ENCODE measurements at places on chromosomes 16 and 17.

- DNase-seq = no peak
Observed at GRCh38 chr16:75909746-75910145, 183.5 kb upstream of the CPHXL start.

GRCh38 chr16:87970186-87970585 is 19.0 kb downstream of the BANP start:
- DNase-seq = no peak

DNA sequence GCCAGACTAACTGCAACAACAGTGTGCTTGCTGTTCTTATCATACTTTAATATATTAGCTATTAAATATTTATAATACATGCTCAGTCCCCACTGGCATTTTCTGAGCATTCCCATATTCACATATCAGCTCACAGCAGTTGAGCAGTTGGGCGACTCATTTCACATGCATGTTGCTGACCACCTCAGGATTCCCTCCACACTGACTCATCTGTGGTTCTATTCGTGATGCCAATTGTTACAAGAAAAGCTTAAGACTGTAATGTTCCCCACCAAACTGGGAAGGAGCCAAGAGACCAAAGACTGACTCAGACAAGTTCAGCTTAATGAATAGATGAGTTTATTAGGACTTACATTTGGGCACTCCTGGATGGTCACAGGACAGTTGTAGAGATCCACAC is 100.3 kb upstream of the KIF2B start:
- DNase-seq = no peak

DNA sequence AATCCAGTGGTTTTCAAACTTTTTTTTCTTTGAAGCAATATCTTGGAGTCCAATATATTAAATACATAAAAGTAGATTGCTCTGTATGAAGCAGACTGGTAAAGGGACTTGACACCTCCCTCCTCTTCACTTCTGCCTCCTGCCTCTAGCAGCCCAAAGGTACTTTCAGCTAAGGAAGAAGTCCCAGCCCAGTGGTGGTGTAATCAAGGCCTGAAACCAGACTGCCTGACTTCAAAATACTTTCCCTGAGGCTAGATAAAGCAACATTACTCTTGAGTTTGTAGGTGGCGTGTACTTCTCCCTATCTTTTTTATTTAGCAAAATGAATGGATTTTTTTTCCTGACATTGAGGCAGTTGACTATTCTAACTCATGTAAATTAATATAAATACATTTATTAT is 122.4 kb upstream of the TMEM97 start:
- DNase-seq = no peak

DNA sequence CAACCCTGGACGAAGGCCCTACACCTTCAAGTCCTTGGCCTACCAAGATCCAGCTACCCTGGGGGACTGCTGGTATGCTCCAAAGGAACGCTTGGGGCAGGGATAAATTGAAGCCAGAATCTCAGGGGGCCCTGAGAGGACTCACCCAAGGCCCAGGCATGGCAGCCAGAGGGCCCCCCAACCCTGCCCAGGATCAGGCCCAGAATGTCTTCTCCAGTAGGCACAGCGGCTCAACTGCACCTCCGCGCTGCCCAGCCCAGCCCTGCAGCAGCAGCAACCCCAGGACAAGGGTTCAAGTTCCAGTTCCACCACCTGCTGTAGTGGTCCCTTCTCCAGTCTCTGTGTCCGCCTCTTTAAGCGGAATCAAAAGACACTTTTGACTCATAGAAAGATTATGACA is 2.2 kb downstream of the TFAP4 start:
- DNase-seq = no peak

GRCh38 chr17:57834146-57834741 is 15.6 kb downstream of the MRPS23 start:
- DNase-seq = peak; percentile 15

- DNase-seq = peak; percentile 90
Observed at GRCh38 chr16:86554917-86555703, at the start of gene MTHFSD. MTHFSD (minus strand) TSS chr16:86555235; CDS start chr16:86555184, 51 bp downstream.

- peak; percentile 80 for DNase-seq
Observed at GRCh38 chr16:8931859-8932258, 31.8 kb downstream of the USP7 start.

- DNase-seq = no peak
Observed at GRCh38 chr16:77700846-77701245, 21.5 kb upstream of the NUDT7 start.

DNA sequence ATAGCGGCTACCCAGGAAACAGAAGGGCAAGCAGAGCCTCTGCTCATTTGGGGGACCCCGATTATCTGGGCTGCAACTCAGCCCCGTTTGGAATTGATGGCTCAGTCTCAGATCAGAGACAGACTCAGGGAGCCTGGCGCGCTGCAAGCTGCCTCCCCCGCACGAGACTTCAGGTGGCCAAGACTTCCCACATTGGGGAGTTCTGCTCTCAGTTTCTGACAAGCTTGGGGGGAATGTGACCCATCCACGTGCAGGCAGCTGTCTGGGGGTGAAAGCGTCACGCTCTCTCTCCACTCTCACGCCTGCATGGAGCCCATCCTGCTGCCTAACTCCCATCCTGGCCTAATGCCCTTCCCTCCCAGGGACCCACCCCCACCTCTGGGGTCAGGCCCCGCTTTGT is 157.6 kb upstream of the GSE1 start:
- no peak for DNase-seq

- no peak for DNase-seq
Observed at GRCh38 chr16:25411396-25412081, 153.9 kb upstream of the ZKSCAN2 start.

DNA sequence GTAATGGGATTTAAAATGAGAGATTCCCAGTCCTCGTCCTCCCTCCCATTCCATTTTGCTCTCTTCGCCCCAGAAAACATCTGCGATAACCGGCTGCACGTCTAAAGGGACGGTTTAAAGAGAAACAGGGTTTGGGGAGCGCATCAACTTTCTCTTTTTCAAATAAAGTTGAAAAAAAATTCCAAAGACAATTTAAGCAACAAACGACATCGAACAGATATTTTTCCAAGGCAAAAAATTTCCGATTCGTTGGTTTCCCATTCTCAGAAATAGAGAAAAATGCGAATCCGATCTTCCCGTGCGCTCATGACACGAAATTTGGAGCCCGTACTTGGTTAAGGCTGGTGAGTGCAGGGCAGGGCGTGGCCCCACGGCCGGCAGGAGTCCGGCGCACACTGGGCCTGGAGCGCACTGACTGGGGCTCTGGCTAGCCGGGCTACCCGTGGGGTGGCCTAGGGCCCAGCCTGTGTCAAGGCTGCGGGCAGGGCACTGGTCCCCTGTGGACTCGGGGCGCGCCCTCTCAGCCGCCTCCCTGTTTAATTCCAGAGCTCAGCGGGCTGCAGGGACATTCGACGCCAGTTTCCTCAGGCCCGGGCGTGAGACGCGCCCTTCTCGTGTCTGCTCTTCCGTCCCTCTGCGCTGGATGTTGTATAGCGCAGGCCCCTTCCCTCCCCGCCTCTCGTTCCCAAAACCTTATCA is 17.9 kb upstream of the ZFHX3 start:
- no peak for DNase-seq

DNA sequence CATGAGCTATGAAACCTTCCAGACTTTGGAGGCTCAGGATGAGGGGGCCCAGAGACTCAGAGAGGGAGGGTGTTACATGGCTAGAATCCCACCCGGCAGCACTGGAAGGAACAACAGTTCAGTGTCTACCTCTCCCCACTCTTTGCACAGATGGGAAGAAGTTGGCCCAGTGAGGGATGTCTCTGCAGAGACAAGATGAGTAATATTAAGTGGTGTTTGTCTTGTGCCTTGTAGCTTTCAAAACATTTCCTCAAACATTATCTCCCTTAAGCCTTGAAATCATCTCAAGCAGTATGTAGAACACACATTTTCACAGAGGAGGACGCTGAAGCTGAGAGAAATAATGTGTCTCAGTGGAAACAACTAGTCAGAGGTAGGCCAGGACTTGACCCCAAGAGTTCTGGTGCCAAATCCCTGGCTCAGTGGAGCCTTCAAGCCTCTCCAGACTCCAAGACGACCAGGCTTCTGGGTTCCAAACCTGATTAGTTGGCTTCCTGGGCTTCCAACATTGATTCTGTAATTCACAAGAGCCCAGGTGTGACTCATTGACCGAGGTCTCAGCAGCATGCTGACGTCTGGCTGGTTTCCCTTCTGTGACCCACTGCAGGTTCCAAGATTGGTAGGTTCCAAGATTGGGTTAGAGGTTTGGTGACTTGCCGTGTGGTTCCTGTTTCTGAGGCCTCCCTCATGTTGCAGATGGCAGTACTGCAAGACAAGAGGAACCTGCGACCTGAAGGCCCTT is 7.4 kb downstream of the RNF112 start:
- DNase-seq = no peak

Measured in nephron progenitor cell (in vitro differentiated cells).